CD4-positive, alpha-beta T cell treated with Interleukin-1 beta for 1 hour (primary cell): ENCODE measurements at places on chromosomes 16 and 17.

GRCh38 chr17:35596530-35597233 lies 9.6 kb downstream of the AP2B1 start:
- no peak for DNase-seq

GRCh38 chr16:86092586-86093480 lies 193.9 kb downstream of the IRF8 start:
- DNase-seq = no peak

DNA sequence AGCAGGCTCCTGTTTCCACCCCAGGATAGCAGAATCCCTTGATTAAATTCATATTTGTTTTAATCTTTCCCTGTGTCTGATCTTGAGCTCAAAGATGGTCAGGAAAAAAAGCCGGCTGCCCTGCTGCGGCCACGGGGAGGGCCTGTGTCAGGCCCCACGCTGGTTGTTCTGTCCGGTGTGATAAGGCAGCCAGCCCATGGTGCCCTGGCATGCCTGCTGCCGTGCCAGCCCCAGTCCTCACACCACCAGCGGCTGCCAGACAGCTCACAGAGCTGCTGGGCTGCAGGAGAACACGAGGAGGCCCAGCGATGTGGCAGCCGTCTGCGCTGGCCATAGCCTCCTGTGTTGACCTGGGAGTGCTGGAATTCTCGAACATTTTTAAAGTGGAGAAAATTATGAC lies 34.7 kb upstream of the BRD7 start:
- no peak for DNase-seq

- no peak for DNase-seq
Measured at GRCh38 chr17:2682176-2682938, 29.2 kb downstream of the CLUH start.

- DNase-seq = no peak
Measured at GRCh38 chr17:49878931-49879904, 31.3 kb upstream of the TAC4 start.

- no peak for DNase-seq
Measured at GRCh38 chr17:2723997-2724783, 12.6 kb upstream of the CLUH start.

DNA sequence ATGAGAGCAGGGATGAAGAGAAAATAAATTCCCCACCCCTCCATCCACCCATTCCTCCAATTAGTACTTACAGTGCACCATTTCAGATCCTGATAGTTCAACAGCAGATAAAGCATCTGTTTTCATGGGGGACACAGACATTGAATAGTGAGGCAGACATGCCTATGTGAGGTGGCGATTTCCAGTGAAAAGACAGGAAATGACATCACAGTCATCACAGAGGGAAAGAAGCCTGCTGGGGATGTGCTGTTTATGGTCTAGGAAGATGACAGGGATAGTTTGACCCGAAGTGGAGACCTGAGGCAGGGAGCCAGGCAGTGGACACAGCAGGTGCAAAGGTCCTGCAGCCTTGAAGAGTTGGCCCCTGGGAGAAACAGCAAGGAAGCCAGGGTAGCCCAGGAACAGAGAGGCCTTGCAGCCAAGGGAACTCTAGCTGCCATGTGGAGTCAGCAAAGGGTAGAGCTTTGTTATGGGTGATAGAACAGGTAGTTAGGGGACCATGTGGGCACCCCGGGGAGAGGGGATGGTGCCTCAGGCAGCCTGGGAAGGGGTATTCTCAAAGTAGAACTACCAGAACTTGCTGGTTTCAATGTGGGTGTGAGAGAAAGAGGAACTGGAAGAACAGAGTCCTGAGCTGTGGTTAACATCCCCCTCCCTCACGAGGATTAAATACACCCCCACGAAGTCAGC lies 256.6 kb downstream of the CPPED1 start:
- DNase-seq = no peak

GRCh38 chr16:47507701-47508100 lies 46.6 kb downstream of the PHKB start:
- DNase-seq = no peak

DNA sequence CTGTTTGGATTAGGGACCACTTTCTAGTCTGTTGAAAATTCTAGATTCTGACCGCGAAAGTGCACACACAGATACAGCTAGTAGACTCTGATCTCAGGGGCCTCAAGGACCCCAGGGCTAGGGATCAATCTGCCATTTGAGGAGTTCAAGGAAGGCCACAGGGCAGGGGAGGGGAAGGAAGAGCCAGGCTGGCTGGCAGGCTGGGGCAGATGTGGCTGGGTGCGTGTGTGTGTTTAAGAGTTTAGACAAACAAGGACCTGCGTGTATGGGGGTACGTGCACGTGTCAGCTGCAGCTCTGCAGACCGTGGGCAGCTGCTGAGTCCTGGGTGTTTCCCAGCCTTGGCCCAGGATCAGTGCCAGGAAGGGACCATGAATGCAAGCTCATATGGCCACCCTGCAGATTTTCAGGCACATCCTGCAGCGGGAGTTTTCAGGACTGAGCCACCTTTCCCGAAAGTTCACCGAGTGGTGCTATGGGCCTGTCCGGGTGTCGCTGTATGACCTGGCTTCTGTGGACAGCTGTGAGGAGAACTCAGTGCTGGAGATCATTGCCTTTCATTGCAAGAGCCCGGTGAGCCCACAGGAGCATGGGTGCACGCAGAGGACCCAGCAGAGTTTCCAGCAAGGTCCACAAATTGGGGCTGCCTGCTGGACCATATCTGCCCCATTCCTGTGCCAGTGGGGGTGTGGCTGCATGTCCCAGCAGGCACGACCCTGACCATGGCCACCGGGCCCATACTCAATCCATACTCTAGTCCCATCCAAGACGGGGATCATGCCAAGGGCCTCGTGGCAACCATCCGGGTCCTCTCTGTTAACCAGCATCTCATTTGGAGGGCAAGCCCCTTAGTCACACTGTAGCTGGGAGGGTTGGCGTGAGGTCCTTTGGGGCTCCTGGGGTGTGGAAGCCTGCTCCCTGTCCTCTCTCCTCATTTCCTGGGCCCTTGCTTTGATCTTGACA lies 10.6 kb downstream of the TRPV2 start:
- DNase-seq = no peak

DNA sequence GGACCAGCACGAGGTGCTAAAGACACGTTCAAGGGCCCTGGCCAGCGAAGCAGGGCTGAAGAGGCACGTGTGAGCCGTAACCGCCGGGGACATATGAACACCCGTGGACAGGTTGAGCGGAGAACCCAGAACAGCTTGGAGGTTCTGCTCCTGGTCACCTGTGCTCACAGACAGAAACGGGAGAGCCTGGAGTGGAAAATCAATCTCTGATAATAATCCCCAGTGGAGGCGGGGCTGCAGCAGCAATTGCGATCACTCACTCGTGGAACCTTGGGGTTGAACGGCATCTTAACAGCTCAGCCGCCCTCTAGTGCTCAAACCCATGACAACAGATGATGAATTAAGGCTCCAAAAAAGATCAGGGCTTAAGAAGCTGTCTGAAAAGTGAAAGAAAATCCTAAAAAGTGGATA lies 25.6 kb downstream of the WIPI1 start:
- peak; percentile 36 for DNase-seq

DNA sequence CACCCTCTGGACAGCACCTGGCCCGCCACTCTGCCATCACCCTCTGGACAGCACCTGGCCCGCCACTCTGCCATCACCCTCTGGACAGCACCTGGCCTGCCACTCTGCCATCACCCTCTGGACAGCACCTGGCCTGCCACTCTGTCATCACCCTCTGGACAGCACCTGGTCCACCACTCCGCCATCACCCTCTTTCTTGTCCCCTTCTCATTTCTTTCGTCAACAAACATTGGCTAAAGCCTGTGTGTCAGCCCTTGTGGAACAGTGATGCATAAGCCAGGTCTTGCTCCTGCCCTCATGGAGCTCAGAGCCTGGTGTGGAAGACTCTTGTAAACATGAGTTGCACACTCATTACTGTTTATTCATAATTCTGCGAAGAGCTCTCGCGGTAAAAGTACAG lies 31.2 kb downstream of the CDK5R1 start:
- DNase-seq = no peak

DNA sequence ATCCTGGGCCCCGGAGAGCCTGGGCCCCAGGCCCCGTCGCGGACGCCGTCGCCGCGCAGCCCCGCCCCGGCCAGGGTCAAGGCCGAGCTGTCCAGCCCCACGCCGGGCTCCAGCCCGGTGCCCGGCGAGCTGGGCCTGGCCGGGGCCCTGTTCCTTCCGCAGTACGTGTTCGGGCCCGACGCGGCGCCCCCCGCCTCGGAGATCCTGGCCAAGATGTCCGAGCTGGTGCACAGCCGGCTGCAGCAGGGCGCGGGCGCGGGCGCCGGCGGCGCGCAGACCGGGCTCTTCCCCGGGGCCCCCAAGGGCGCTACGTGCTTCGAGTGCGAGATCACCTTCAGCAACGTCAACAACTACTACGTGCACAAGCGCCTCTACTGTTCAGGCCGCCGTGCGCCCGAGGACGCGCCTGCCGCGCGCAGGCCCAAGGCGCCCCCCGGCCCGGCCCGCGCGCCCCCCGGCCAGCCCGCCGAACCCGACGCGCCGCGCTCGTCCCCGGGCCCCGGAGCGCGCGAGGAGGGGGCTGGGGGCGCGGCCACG lies 36.8 kb upstream of the ZC3H18 start:
- no peak for DNase-seq

DNA sequence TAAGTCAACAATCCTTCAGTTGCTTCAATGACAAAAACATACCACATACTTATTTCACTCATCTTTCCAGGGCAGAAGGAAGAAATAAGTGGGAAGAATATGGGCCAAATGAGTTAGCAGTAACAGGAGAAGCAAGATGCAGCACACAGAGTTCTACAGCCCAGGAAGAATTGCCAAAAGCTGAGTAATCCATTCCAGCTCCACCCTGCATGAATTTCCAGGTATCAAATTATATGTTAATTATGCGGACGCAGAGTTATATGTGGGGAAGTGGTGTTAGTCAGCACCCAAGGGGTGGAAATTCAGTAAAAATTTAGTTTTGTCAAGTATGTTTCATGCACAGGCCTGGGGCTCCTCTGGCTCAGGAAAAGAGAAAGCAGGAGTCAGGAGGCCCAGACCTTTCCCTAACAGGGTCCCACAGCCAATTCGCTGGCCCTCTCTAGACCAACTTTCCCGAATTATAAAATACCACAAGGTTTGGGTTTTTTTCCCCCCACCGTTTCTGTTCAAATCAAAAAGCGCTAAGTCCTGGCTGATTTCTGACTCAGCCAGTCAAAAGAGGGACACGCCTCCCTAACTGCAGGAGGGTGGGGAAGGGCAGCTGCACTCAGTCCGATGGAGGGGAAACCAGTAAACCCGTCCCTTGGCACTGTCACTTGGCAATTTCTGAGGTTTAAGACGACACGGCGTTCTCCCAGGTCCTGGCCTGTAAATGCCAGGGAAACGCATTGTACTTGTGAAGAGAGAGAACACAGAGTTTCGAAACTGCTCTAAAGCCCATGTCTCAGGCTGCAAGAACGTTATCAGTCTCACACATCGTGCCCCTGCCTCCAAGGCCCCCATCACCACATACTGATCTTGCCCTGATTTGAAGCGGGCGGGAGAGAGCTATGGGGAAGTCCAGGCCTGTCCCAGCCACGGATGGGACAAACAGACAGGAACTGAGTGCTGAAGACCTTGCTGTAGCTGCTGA lies 58.1 kb downstream of the ZFHX3 start:
- DNase-seq = no peak

DNA sequence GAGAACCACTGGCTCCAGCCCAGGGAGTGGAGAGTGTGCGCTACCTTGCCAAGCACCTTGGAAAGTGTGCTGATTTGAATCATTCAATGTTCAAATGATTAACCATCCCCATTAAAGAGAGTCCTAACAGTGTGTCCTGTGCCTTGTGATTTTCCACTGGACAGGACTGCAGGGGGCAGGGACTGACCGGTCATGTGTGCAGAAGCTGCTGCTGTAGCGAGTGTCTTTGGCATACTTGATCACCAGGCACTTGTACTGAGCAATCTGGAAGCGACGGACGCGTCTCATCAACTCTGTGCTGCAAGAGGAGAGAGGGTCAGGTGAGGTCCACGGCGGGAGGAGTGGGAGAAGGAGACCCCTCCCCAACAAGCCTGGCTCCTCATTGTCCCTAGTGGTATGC lies 2.0 kb downstream of the TK1 start:
- DNase-seq = no peak

GRCh38 chr17:19531780-19532501 lies 1.7 kb upstream of the SLC47A1 start:
- no peak for DNase-seq

DNA sequence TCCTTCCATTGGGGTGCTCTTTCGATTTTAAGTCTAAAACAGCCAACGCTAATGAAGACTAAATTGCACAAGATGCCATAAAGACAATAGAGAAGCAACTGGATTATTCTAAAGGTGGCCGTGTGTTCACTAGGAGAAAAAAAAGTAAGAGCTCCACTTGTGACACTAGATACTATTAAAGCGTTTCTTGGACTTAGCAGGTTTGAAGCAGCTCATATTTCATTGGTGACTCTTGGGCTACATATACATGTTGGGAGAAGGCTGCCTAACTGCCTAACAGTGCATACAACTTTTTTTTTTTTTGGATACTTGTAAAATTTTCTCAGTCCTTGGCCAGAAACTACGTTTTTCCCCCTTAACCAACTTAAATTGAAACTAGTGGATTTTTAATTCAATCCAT lies 111.8 kb upstream of the NOG start:
- DNase-seq = no peak

DNA sequence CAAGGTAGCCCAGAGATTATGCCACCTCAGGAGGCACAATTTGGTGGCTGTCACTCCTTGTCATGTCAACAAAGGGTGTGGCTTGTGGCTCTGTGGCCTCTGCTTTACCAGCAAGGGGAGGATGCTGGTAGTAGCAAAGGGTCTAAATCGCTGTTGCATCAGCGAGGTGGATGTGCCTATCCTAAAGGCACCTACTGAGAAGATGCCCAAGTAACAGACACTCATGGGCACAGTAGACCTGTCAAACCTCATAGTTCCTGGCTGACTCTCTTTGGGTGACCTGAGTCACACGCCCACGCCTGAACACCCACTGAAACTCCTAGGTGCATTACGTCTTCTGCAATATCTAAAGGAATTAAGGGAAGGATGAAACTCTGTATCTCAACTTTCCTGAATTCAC lies 139.5 kb downstream of the PRKCB start:
- no peak for DNase-seq

DNA sequence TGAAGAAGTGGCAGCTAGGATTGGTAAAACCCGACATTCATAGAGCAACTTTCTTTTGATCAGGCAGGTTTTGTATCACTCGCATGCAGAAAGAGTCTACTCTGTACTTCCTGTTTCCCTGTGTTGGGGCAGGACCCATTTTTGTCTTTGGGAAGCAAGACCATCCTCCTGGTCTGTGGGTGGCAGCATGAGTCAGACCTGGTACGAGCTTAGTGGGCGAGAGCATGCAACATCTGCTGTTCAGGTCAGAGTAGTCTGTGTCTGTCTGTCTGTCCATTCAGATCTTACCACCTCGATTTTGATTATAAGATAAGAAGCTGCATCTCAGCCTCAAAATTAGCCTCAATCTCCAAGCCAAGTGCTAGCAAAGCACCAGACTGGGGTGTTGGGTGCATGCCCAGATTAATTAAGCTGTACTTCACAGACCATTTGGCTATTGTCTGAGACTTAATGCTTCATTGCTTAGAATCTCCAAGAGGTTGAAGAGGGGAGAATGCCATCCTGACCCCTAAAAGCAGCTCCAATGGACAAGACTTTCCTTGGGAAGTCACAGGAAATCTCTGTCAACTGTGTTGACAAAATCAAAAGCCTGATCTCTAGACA lies 110.9 kb downstream of the XYLT1 start:
- DNase-seq = peak; percentile 43

GRCh38 chr17:17801800-17802481 lies 34.8 kb downstream of the SREBF1 start:
- no peak for DNase-seq

GRCh38 chr17:73750975-73751374 lies 106.7 kb upstream of the SDK2 start:
- DNase-seq = no peak

- no peak for DNase-seq
Measured at GRCh38 chr17:34858591-34859565, 102.4 kb downstream of the CCT6B start.
